Naive thymus-derived CD8-positive, alpha-beta T cell (primary cell): ENCODE measurements at places on chromosomes 6 and 20. TPM values are rescaled to one million over a fixed set of nuclear protein-coding genes. Genes with fewer than 3 reads are reported as not detected.

The IMPG1 gene
- not detected for total RNA-seq

The FABP7 gene
- not detected for total RNA-seq

The APCDD1L gene
- not detected for total RNA-seq

The ZBTB12 gene
- 3.1 TPM for total RNA-seq

The FAM162B gene
- total RNA-seq = not detected

The SASH1 gene
- not detected for total RNA-seq

The ABCC10 gene
- total RNA-seq = 72.6 TPM

The CLPSL2 gene
- not detected for total RNA-seq

The RPS6KA2 gene
- 13.5 TPM for total RNA-seq

The TINAG gene
- not detected for total RNA-seq

The MYLK2 gene
- not detected for total RNA-seq

The RBPJL gene
- not detected for total RNA-seq

The NKX2-2 gene
- total RNA-seq = not detected

The SNAI1 gene
- 0.82 TPM for total RNA-seq

The NNAT gene
- total RNA-seq = not detected

The DSN1 gene
- total RNA-seq = 12.3 TPM

The GOPC gene
- total RNA-seq = 35.0 TPM

The RBM39 gene
- total RNA-seq = 687 TPM

The SMPDL3A gene
- not detected for total RNA-seq

The VGLL2 gene
- total RNA-seq = not detected

The SPINT3 gene
- not detected for total RNA-seq

The DNAH8 gene
- not detected for total RNA-seq

The PAX1 gene
- not detected for total RNA-seq

The OPN5 gene
- total RNA-seq = not detected

The HLA-DQA1 gene
- total RNA-seq = 13.7 TPM

The GMNN gene
- 3.4 TPM for total RNA-seq

The LHFPL5 gene
- total RNA-seq = not detected

The PI16 gene
- total RNA-seq = 0.65 TPM

The SLPI gene
- not detected for total RNA-seq

The SRXN1 gene
- 2.4 TPM for total RNA-seq

The HMGCLL1 gene
- not detected for total RNA-seq

The SNPH gene
- 25.7 TPM for total RNA-seq

The RUNX2 gene
- 36.7 TPM for total RNA-seq

The MRPS18B gene
- 43.8 TPM for total RNA-seq

The SLC2A4RG gene
- total RNA-seq = 124 TPM

The PTCRA gene
- not detected for total RNA-seq

The RIN2 gene
- 0.29 TPM for total RNA-seq

The VSX1 gene
- total RNA-seq = not detected

The ANKRD66 gene
- total RNA-seq = not detected

The SLC22A16 gene
- total RNA-seq = not detected

The MAS1 gene
- not detected for total RNA-seq

The MDC1 gene
- 54.9 TPM for total RNA-seq

The RPP40 gene
- total RNA-seq = 8.3 TPM

The CPXM1 gene
- not detected for total RNA-seq

The CPNE5 gene
- 0.85 TPM for total RNA-seq

The HCRTR2 gene
- total RNA-seq = not detected

The ITPA gene
- 51.7 TPM for total RNA-seq

The SSTR4 gene
- not detected for total RNA-seq

The UBD gene
- not detected for total RNA-seq

The LAMA5 gene
- 4.0 TPM for total RNA-seq

The PLN gene
- total RNA-seq = not detected

The COL12A1 gene
- not detected for total RNA-seq

The SLC2A10 gene
- not detected for total RNA-seq

The SLC18B1 gene
- total RNA-seq = 19.3 TPM

The TNFRSF6B gene
- total RNA-seq = 1.1 TPM

The OOEP gene
- total RNA-seq = not detected

The SLC26A8 gene
- not detected for total RNA-seq

The MYLIP gene
- total RNA-seq = 23.3 TPM

The NFKBIL1 gene
- total RNA-seq = 14.1 TPM
